Neural crest cell (in vitro differentiated cells): ENCODE measurements at places on chromosomes 13 and 19. TPM values are rescaled to one million over a fixed set of nuclear protein-coding genes. Genes with fewer than 3 reads are reported as not detected.

The EIF3K gene
- total RNA-seq, result 255 TPM in 2 replicates

DNA sequence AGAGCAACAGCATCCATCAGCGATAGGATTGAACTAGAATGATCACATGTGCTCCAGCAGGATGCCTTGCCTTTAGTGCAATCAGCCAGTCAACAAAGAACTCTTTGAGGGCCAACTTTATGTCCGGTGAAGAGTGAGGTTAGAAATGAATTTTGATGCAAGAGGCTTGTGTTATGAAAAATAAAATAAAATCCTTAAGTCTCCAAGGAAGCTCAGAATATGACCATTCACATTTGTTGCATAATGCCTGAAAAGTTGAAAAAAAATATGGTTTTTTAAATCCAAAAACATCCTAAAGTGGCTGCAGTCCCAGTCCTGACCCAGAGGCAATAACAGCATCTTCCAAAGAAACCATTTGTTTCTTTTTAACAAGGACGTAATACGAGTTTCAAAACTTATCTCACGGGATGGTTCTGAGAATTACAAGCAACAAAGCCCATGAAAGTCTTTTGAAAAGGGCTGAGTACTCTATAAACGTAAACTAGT lies 61.3 kb downstream of the DCLK1 start:
- H3K36me3 ChIP-seq, result peaks cover 4% of the 10 kb centered on the region
- H3K27me3 ChIP-seq, result no peaks in the 10 kb centered on the region
- H3K4me1 ChIP-seq, result peaks cover 11% of the 10 kb centered on the region
- H3K27ac ChIP-seq, result peak overlapping the region; percentile 2
- no peak for DNase-seq

The SARS2 gene
- total RNA-seq, result 54.1 and 58.5 TPM in 2 replicates

DNA sequence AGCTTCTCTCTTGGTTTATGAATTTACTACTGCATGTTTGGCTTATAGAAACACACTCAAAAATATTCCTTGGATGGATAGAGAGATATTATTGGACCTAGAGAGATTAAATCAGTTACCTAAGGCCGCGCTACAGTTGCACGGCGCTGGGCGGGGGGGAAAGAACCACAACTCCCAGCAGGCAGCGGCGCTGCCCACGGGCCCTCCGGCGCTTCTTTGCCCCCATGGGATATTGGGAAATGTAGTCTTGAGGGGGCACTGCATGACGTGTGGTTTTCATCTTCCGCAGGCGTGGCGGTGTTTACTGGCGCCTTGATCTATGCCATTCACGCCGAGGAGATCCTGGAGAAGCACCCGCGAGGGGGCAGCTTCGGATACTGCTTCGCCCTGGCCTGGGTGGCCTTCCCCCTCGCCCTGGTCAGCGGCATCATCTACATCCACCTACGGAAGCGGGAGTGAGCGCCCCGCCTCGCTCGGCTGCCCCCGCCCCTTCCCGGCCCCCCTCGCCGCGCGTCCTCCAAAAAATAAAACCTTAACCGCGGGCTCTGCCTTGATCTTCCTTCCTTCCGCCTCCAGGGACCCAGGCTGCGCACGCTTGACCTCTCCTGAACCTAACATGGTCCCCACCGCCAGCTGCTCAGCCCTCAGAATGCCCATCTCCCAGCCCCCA lies 4.8 kb downstream of the EMP3 start:
- peak overlapping the region; percentile 43 for H3K27ac ChIP-seq
- H3K4me1 ChIP-seq, result peaks cover 56% of the 10 kb centered on the region
- peaks cover 6% of the 10 kb centered on the region for H3K36me3 ChIP-seq
- peaks cover 3% of the 10 kb centered on the region for H3K27me3 ChIP-seq
- H3K4me3 ChIP-seq, result peak overlapping the region; percentile 90
- peak; percentile 76 for DNase-seq

- peak overlapping the region; percentile 48 for H3K27ac ChIP-seq
- H3K4me3 ChIP-seq, result no peak overlapping the region
- H3K27me3 ChIP-seq, result peaks cover 4% of the 10 kb centered on the region
- H3K36me3 ChIP-seq, result no peaks in the 10 kb centered on the region
- DNase-seq, result no peak
- peaks cover 6% of the 10 kb centered on the region for H3K4me1 ChIP-seq
These were observed 36.6 kb upstream of the PEPD start for GRCh38 chr19:33558151-33558550.

DNA sequence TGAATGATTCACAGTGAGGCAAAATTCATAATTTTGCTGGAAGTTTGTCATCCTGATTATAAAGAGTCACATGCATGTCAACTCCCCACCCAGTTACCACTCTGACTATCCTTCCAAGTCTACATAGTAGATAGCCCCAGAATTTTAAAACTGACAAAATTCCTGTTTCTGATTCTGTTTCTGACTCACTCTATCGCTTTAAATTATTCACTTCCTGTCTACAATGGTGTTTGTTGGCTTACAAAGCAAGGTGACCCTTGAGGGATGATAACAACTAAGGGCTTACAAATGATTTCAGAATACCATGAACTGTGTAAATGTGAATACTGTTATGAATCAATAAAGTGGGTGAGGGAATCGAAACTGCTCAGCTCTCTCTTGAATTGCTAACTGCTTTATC lies 98.7 kb upstream of the KL start:
- no peak for DNase-seq
- no peaks in the 10 kb centered on the region for H3K27me3 ChIP-seq
- no peak overlapping the region for H3K27ac ChIP-seq
- no peak overlapping the region for H3K4me3 ChIP-seq
- peaks cover 9% of the 10 kb centered on the region for H3K36me3 ChIP-seq
- no peaks in the 10 kb centered on the region for H3K4me1 ChIP-seq

GRCh38 chr13:35978607-35979316 lies 152.4 kb downstream of the DCLK1 start:
- peaks cover 5% of the 10 kb centered on the region for H3K36me3 ChIP-seq
- no peaks in the 10 kb centered on the region for H3K27me3 ChIP-seq
- H3K4me3 ChIP-seq, result no peak overlapping the region
- H3K4me1 ChIP-seq, result peaks cover 5% of the 10 kb centered on the region

The CEACAM8 gene
- total RNA-seq, result not detected in 2 replicates

The C19orf33 gene
- total RNA-seq, result not detected in 2 replicates

- no peak for DNase-seq
- H3K4me3 ChIP-seq, result no peak overlapping the region
- H3K4me1 ChIP-seq, result peaks cover 4% of the 10 kb centered on the region
- no peaks in the 10 kb centered on the region for H3K27me3 ChIP-seq
- H3K36me3 ChIP-seq, result peaks cover 19% of the 10 kb centered on the region
These were observed 13.6 kb downstream of the HAUS8 start for GRCh38 chr19:17061691-17062090.

The SYCN gene
- total RNA-seq, result not detected in 2 replicates

GRCh38 chr13:110676595-110677587 lies 29.0 kb downstream of the CARS2 start:
- H3K27ac ChIP-seq, result peak overlapping the region; percentile 57
- H3K4me3 ChIP-seq, result no peak overlapping the region
- no peaks in the 10 kb centered on the region for H3K27me3 ChIP-seq
- no peak for DNase-seq
- peaks cover 56% of the 10 kb centered on the region for H3K36me3 ChIP-seq

- H3K4me1 ChIP-seq, result peaks cover 19% of the 10 kb centered on the region
- H3K27ac ChIP-seq, result no peak overlapping the region
- H3K27me3 ChIP-seq, result no peaks in the 10 kb centered on the region
- no peak overlapping the region for H3K4me3 ChIP-seq
- no peaks in the 10 kb centered on the region for H3K36me3 ChIP-seq
These were observed 501.0 kb downstream of the FOXO1 start for GRCh38 chr13:40165316-40165932.

The PSG1 gene
- not detected in 2 replicates for total RNA-seq

The CNFN gene
- 2.2 and 3.6 TPM in 2 replicates for total RNA-seq

DNA sequence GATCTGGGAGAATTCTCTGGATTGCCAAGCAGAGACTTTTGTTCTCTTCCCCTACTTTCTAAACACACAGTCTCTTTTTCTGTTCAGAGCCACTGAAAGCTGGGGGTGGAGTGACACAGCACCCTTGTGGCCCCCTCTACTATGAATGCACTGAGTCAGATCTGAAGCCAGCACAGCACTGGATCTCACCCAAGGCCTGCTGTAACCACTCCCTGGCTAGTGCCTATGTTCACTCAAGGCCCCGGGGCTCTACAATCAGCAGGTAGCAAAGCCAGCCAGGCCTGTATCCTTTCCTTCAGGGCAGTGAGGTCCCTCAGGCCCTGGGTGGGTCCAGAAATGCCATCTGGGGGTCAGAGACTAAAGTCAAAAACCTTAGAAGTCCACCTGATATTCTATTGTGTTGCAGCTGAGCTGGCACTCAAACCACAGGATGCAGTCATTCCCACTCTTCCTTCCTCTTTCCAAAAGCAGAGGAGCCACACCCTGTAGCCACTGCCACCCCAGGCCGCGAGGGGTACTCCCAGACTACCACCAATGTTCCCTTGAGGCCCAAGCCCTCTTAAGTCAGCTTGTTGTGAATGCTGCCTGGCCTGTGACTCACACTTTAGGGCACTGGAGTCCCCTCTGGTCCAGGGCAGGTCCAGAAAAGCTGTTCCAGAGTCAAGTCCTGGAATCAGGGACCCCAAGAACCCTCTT lies 110.1 kb upstream of the RXFP2 start:
- no peak overlapping the region for H3K4me3 ChIP-seq
- no peaks in the 10 kb centered on the region for H3K4me1 ChIP-seq
- no peaks in the 10 kb centered on the region for H3K27me3 ChIP-seq

DNA sequence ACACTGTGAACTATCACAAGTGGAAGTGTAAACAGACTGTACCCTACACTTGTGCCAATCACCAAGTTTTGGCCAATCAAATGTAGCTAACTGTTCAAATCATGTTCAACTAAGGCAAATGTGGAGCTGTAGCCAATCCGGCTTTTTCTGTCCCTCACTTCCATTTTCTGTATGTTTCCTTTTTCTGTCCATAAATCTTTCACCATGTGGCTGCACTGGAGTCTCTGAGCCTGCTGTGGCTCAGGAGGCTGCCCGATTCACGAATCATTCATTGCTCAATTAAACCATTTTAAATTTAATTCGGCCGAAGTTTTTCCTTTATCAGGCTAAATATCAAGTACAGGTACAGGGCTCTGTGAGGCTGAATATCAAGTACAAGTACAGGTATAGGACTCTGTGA lies 216.5 kb downstream of the RFC3 start:
- no peak for DNase-seq
- H3K27ac ChIP-seq, result no peak overlapping the region
- peaks cover 6% of the 10 kb centered on the region for H3K4me1 ChIP-seq
- peaks cover 10% of the 10 kb centered on the region for H3K36me3 ChIP-seq
- no peaks in the 10 kb centered on the region for H3K27me3 ChIP-seq

DNA sequence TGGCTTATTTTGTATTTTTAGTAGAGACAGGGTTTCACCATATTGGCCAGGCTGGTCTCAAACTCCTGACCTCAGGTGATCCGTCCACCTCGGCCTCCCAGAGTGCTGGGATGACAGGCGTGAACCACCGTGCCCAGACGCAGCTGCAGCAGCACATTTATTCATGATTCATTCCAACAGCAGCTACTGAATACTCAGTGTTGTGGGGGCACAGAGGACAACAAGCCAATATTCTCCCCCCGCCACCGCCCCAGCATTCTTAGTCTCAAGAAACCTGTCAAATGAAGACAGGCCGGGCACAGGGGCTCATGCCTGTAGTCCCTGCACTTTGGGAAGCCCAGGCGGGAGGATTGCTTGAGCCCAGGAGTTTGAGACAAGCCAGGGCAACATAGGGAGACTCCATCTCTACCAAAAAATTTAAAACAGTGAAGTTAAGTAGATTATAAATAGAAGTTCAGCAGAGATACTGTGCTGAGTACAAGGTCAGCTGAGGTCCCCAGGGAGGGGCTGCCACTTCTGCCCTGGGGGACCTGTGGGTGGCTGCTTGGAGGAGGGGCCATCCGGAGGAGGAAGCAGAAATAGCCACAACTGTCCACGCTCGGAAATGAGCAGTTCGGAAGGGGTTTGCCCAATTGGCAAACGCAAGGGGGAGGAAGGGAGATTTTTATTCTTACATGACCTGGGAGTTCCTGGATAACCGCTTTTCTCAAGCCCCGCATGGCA lies 4.3 kb downstream of the DOT1L start:
- H3K4me1 ChIP-seq, result peaks cover 57% of the 10 kb centered on the region
- no peaks in the 10 kb centered on the region for H3K27me3 ChIP-seq
- H3K27ac ChIP-seq, result peak overlapping the region; percentile 88
- H3K4me3 ChIP-seq, result peak overlapping the region; percentile 87

The CYP4F2 gene
- not detected in 2 replicates for total RNA-seq

GRCh38 chr13:74550039-74550438 lies 415.8 kb upstream of the KLF12 start:
- DNase-seq, result no peak
- H3K4me3 ChIP-seq, result no peak overlapping the region
- H3K4me1 ChIP-seq, result peaks cover 4% of the 10 kb centered on the region
- no peaks in the 10 kb centered on the region for H3K27me3 ChIP-seq
- H3K27ac ChIP-seq, result no peak overlapping the region

GRCh38 chr13:33353210-33353609 lies 67.7 kb upstream of the STARD13 start:
- H3K27ac ChIP-seq, result no peak overlapping the region
- H3K36me3 ChIP-seq, result no peaks in the 10 kb centered on the region
- DNase-seq, result no peak
- peaks cover 12% of the 10 kb centered on the region for H3K27me3 ChIP-seq

GRCh38 chr19:58549664-58550361 lies 5.1 kb downstream of the CHMP2A start:
- no peak overlapping the region for H3K27ac ChIP-seq
- H3K4me3 ChIP-seq, result peak overlapping the region; percentile 74
- DNase-seq, result no peak
- peaks cover 53% of the 10 kb centered on the region for H3K4me1 ChIP-seq
- H3K27me3 ChIP-seq, result peaks cover 32% of the 10 kb centered on the region

GRCh38 chr13:46113596-46113995 lies 8.8 kb upstream of the CPB2 start:
- H3K4me3 ChIP-seq, result no peak overlapping the region
- no peak for DNase-seq
- peaks cover 53% of the 10 kb centered on the region for H3K4me1 ChIP-seq
- H3K27ac ChIP-seq, result peak overlapping the region; percentile 21

The EFNB2 gene
- 79.4 and 83.1 TPM in 2 replicates for total RNA-seq

The KPTN gene
- 30.0 and 30.2 TPM in 2 replicates for total RNA-seq

- peaks cover 15% of the 10 kb centered on the region for H3K27me3 ChIP-seq
- H3K36me3 ChIP-seq, result no peaks in the 10 kb centered on the region
- peaks cover 43% of the 10 kb centered on the region for H3K4me1 ChIP-seq
- H3K27ac ChIP-seq, result no peak overlapping the region
- H3K4me3 ChIP-seq, result no peak overlapping the region
These were observed 34.5 kb downstream of the SOX21 start for GRCh38 chr13:94677799-94678198.

The FBXW9 gene
- 15.9 and 16.0 TPM in 2 replicates for total RNA-seq

DNA sequence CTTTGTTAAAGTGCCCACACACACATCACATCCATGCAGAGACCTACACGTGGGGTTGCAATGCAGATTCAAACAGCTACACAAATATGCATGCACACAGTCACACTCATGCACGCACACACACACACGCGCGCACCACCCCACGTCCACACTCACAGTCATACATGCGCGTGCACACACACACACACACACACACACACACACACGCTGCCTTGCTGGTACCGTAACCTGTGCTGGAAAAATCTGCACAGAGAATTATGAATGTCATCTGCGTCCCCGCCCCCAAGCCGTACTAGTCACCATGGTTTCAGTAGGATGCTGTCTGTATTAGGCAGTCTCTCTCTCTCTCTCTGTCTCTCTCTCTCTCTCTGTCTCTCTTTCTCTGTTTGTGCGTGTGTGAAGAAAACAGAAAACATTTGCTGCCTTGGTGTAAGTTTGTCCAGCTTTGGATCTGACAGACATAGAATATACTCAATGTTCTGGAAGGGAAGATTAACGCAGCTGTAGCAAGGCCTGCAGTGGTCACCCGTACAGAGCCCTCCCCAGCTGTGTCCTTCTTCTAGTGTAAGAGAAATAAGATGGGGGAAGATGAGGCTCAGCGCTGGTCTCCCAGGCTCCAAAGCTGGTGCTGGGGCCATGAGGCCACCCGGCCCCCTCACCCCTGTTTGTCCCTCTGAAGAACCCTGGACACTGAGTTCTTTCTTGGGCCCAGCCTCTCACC lies 26.4 kb upstream of the DPP9 start:
- peaks cover 6% of the 10 kb centered on the region for H3K4me1 ChIP-seq
- H3K27ac ChIP-seq, result no peak overlapping the region
- H3K36me3 ChIP-seq, result no peaks in the 10 kb centered on the region
- peaks cover 28% of the 10 kb centered on the region for H3K27me3 ChIP-seq
- no peak overlapping the region for H3K4me3 ChIP-seq
